ENCODE measurements at places on chromosomes 2 and 18.

DNA sequence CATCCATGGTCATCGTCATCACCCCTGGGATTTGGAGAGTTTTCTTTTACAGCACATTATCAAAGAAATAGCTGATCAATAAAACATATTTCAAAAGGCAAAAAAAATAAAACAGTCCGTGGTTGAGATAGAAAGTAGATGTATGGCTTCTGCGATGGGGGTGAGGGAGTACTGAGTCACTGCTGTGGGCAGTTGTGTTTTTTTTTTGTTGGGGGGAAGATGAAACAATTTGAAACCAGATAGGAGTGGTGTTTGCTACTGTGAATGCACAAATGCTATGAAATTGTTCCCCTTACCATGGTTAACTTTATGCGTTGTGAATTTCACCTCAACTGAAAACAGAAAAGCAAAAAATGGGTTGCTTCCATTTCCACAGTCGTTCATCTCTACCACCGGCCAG is 11.9 kb upstream of the SALL3 start:
- DNase-seq: no peak

- DNase-seq: no peak
Observed at GRCh38 chr2:17483496-17483895, 34.7 kb downstream of the RAD51AP2 start.

- no peak for DNase-seq
Observed at GRCh38 chr2:203948733-203949132, 12.2 kb downstream of the ICOS start.

- DNase-seq: no peak
Observed at GRCh38 chr18:57422313-57422872, 12.8 kb upstream of the ONECUT2 start.

DNA sequence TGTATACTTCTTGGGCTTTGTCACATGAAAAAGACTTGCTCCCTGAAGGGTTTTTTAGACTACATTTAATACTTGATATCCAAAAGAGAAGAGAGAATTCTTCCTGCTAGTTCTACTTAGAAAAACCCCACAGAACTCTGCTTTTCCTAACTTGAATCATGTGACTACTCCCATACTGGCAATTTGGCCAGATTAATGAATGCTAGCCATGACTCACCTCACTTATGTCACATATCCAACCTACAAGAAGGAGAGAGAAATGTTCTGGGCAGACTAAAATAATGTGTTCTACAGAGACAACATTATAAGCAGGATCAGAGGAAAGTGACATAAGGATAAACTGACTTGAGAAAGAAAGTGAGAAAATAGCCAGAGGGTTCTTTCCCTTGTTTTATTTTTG is 249.3 kb upstream of the GULP1 start:
- no peak for DNase-seq

DNA sequence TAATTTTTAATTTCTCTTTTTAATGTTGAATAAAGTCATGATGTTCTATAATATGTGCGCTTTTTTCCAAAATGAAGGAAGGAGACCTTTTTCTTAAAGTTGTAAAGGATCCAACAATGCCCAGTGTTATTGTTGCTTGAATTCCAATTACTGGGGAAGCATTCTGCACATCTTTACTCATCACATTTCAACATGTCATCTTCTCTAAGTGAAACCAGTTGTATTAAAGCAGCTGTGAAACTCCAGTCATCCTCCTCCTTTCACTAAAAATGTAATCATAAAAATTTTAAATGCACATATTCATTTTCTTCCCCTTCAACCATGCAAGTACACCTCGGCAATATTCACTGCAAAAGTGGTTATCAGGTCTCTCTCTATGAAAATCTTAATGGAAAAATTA is 722.7 kb downstream of the TSN start:
- DNase-seq: no peak

GRCh38 chr2:181348107-181348837 is 108.9 kb upstream of the ITGA4 start:
- DNase-seq: no peak

DNA sequence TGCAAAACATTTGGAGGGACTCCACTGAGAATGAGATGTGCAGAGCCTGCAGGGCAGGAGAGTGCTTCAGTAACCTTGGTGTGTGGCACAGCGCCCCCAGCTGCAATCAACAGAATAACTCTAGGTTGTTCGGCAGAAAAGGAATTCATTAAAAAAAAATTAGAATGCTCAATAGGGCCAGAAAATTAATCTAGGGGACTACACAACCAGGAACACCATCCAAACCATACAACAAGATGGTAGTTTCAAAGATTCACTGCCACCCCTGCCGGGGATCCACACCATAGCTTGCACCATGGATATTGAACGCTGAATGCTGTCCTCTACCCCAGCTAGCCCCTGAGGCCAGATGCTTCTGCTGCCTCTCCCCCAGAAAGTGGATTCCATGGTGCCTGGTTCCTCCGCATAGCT is 50.1 kb downstream of the THUMPD2 start:
- DNase-seq: no peak

DNA sequence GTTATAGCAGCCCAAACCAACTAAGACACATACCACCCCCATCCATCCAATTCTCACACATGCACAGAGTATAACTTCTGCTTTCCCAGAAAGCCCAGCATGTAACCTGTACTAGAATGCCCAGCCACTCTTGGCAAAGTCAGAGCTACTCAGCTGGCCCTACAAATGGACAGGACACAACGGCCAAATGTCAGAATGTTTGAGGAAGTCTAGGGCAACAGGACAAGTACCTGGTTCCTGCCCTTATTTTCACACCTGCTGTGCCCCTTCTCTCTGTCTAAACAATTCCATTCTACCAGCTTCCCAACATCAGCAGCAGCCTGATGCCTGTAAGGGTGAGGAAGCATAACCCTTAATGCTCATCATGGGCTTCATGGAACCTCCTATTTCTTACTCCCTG is 15.1 kb upstream of the BZW1 start:
- no peak for DNase-seq

DNA sequence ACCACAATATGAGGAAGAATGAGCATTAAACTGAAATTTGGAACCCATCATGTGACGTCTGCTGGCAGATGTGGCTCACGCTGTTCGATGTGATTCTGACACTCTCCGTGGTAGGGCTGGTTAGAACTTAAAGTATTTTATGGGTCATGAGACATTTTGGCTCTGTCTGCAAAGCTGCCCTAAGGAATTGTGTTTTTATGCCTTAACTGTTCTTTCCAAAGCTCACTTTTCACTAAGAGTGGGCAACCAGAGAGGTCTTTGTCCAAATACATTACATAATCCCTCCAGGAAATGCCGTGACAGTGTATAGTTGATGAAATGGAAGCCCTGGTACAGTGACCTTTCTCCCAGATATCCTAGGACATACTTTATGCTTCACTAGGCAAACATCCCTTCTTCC is 119.1 kb downstream of the AQP4 start:
- DNase-seq: no peak

DNA sequence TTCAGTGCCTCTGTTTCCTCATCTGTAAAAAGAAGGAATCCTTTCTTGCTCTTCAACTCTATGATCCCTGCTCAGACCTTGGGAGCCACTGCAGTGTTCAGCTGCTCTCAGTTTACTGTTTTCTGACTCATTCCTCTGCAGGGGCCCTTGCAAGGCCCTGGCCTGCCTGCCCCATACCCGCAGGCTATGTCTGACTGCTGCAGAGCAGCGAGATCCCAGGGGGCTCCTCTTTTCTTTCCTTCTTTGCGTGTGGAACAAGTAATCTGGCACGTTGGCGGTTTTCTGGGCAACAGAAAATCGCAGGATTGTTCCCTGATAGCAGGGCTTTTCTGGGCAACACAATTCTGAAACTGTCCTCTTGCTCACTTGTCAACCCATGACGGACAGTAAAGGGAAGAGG is 376.0 kb downstream of the DCC start:
- no peak for DNase-seq

DNA sequence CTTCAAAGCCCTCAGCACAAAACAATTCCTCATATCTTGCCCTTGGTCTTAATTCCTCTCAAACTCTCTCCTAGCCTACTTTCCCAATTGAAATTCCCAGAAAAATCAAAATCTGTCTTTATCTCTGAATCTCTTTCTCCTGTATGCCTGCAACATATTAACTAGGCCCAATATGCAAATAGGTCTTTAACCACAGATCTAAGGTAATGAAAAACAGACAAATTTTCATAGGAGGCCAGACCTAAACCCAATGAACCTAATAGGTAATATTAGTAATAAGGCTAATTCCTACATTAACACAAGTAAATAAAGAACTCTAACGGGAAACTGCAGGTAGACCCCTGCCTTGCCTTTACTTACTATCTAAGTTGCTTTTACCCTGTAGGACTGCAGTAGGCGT is 41.4 kb downstream of the WDR33 start:
- DNase-seq: no peak

DNA sequence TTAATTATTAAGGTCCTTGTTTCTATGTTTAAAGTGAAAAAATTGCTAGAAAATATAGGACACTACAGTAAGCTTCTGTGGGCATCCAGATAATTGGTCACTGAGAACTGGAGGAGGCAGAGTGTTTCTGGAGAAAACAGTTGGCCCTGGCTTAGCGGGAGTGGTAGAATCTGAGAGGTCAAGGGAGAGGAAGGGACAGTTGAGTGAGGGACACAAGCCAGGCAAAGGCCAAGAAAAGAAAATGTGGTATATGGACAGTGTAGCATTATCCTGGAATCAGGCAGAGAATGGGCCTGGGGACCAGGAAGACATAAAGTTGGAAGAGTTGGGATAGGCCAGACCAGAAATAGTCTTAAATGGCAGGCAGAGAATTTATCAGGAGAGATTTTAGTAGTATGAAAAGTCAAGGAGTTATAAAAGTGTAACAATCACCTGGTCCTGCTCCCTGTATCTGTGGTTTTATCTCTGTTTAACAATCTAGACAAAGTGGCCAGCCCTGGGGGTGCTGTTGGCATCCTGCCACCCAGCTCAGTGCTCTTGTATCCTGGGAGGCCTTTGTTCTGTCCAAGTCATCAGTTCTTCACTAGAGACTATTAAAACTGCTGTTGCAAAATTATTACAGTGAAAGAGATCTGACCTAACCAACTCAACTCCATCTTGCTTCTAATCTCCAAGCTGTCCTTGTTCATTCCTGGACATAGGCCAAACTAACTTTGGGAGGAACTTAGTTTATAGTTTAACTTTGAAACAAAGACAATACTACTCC is 15.4 kb upstream of the MSGN1 start:
- DNase-seq: no peak

- no peak for DNase-seq
Observed at GRCh38 chr18:53018791-53019190, 678.8 kb downstream of the DCC start.

- no peak for DNase-seq
Observed at GRCh38 chr2:155377266-155377680, 678.8 kb downstream of the KCNJ3 start.

DNA sequence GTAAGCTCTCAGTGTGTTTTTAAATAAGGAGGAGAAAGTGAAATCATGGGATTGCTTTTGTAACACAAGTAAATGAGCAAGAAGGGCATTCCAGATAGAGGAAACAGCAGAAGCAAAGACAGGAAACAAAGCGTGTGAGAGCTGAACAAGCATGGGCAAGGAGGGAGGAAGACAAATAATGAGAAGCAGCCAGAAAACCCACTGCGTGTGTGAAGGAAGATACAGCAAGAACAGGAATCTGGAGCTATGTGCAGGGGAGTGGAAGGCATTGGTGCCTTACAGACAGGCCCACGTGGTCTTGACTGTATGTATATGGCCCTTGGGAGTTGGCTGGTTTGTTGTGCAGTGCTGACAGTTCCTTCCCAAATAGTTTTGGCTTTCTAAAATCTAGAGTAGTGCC is 88.6 kb downstream of the AAK1 start:
- DNase-seq: no peak

- DNase-seq: no peak
Observed at GRCh38 chr2:197296835-197297234, 13.7 kb downstream of the ANKRD44 start.

DNA sequence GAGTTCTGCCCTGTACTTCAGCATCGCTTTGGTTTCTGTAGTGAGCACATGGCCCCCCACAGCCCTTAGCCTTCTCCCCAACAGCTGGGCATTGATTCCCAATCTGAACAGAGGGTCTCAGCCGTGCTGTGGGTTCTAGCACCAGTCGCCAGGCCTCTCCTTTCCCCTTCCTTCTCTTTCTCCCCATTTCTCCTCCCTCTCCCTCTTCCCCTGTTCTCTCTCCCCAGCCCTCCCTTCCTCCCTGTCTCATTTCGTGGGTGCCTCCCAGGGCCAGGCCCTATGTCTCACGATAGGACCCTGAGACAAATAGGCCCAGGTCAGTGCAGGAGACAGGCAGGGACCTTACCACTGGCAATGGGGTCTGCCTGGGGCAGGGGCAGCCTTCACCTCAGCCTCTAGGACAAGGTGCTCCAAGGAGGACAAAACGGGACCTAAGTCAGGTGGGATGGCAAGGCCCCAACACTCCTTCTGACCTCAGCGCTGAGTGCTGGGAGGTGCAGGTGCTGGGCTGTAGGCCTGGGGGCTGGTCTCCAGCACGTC is 143.4 kb upstream of the GPC1 start:
- no peak for DNase-seq

GRCh38 chr2:210620456-210620855 is 64.1 kb downstream of the CPS1 start:
- DNase-seq: no peak

- DNase-seq: no peak
Observed at GRCh38 chr2:95031726-95032116, 6.2 kb downstream of the MAL start.

GRCh38 chr2:96241900-96242611 is 23.7 kb downstream of the TMEM127 start:
- DNase-seq: peak; percentile 21

DNA sequence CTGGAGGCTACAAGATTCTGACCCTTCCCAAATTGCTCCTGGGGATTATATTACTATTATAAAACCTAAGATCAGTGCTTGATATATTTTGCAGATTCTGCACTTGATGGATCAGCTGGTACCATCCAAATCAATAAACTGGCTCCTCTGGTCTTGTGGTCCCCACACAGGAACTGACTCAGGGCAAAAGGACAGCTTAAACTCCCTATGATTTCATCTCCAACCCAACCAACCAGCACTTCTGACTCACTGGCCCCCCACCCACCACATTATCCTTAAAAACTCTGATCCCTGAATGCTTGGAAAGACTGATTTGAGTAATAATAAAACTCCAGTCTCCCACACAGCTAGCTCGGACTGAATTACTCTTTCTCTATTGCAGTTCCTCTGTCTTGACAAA is 82.1 kb downstream of the TMEM163 start:
- no peak for DNase-seq

GRCh38 chr18:23570912-23571504 is 15.3 kb downstream of the NPC1 start:
- DNase-seq: no peak

DNA sequence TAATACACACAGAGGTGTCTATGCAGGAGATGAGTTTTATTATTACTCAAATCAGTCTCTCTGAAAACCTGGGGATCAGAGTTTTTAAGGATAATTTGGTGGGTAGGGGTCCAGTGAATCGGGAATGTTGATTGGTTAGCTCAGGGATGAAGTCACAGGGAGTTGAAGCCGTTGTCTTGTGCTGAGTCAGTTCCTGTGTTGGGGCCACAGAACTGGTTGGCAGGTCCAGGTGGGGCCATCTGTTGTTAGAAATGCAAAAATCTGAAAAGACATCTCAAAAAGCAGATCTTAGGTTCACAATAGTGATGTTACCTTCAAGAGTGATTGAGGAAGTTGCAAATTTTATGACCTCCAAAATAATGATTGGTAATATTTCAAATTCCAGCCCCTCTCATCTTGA is 86.9 kb downstream of the VSNL1 start:
- no peak for DNase-seq

GRCh38 chr2:117815946-117816345 is 1.5 kb downstream of the DDX18 start:
- DNase-seq: no peak

Measured in stimulated activated CD8-positive, alpha-beta memory T cell treated with anti-CD3 and anti-CD28 coated beads, Interleukin-4, amount 100 ng/mL, for 1 hour (primary cell).